ENCODE measurements at places on chromosomes 12 and 14. TPM values are rescaled to one million over a fixed set of nuclear protein-coding genes. Genes with fewer than 3 reads are reported as not detected.

Gene BMAL2
- total RNA-seq = 7.5 TPM

Gene LRRC9
- not detected for total RNA-seq

Gene FOXG1
- total RNA-seq = not detected

Gene KMT2D
- total RNA-seq = 57.5 TPM

Gene RAPGEF3
- total RNA-seq = 0.58 TPM

Gene PLEKHA5
- 3.2 TPM for total RNA-seq

Gene FGF23
- not detected for total RNA-seq

Gene KRT6C
- not detected for total RNA-seq

Gene RNFT2
- 10.7 TPM for total RNA-seq

Gene BCL11B
- 53.0 TPM for total RNA-seq

Gene GUCY2C
- not detected for total RNA-seq

DNA sequence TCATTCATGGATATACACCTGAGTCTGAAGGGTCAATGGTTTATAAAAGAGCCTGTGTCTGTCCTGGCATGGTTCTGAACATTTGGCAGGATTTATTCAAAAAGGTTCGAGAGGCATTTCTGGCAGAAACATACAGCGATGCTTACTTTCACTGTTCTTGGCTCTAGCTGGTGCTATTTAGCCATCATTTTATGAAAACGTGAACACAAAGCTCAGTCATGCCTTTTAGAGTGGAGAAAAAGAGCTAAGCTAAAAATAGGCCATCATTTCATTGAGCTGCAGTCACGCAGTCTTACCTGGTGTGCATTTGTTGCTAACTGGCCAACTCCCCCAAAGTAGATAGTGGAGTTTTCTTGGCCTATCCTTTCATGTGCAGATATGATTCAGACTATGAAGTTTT lies 1209.5 kb downstream of the SLC16A7 start:
- no peaks in the 10 kb centered on the region for H3K36me3 ChIP-seq
- no peak overlapping the region for H3K4me3 ChIP-seq
- DNase-seq = no peak

GRCh38 chr14:96249029-96249428 lies 7.0 kb upstream of the BDKRB1 start:
- no peak overlapping the region for H3K27ac ChIP-seq
- no peak for DNase-seq
- H3K4me3 ChIP-seq = no peak overlapping the region
- no peaks in the 10 kb centered on the region for H3K4me1 ChIP-seq
- no peaks in the 10 kb centered on the region for H3K36me3 ChIP-seq
- peaks cover 16% of the 10 kb centered on the region for H3K27me3 ChIP-seq

GRCh38 chr14:76490111-76490510 lies 114.2 kb downstream of the ESRRB start:
- H3K27me3 ChIP-seq = no peaks in the 10 kb centered on the region
- H3K36me3 ChIP-seq = no peaks in the 10 kb centered on the region
- no peak for DNase-seq
- H3K4me3 ChIP-seq = no peak overlapping the region
- H3K27ac ChIP-seq = no peak overlapping the region

DNA sequence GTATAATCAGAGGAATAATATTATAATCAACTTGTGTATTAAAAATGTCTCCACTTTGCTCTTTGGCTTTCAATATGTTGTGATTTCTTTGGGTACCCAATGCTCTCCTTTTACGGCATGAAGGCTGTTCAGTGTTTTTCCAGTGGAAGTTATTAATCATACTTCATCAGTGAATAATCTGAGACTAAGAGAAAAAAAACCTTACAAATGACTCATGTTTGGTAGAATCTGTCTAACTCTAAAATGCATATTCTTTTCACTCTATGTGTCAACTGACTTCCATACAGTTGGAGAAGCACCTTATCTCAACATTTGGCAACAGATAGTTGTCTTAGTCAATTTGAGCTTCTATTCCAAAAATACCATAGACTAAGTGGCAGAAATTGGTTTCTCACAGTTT lies 82.2 kb downstream of the PTPRO start:
- H3K27me3 ChIP-seq = peaks cover 3% of the 10 kb centered on the region
- H3K36me3 ChIP-seq = no peaks in the 10 kb centered on the region
- H3K27ac ChIP-seq = no peak overlapping the region
- DNase-seq = no peak
- no peak overlapping the region for H3K4me3 ChIP-seq

DNA sequence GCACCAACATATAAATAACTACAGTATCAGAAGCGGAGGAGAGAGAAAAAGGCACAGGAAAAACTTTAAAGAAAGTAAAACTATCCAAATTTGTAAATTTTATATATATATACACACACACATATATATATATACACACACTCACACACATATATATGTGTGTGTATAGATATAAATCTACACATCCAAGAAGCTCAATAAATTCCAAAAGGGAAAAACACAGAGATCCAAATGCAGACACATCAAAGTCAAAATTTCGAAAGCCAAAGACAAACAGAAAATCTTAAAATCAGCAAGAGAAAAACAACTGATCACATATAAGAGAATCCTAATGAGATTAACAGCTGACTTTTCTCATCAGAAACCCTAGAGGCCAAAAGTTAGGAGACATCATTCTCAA lies 37.3 kb downstream of the PARP11 start:
- H3K27ac ChIP-seq = peak overlapping the region; percentile 57
- peaks cover 51% of the 10 kb centered on the region for H3K4me1 ChIP-seq
- H3K27me3 ChIP-seq = no peaks in the 10 kb centered on the region
- H3K36me3 ChIP-seq = peaks cover 27% of the 10 kb centered on the region
- no peak overlapping the region for H3K4me3 ChIP-seq

DNA sequence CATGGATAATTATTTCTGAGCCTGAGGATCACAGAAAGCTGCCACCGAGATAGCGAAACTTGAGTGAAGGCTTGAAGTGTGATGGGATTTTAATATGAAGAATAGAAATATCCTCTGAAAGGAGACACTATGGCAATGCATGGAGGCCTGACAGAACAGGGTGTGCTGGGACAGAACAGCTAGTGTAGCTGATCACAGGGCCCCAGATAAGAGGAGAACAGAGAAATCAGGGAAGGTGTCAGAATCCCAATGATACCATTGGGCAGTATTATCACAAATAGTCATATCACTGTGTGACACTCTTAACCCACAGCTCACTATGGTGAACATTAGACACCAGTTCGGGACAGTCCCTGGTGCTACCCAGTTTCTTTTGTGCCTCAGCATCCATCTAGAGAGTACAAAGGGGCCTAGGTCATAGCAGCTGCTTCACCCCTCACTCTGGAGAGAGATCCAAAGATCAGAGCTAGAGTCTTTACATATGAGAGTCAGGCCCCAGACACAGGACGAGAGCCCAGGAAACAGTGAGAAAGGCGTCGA lies 506 bp upstream of the OR10P1 start:
- no peak overlapping the region for H3K4me3 ChIP-seq
- H3K36me3 ChIP-seq = no peaks in the 10 kb centered on the region
- peak; percentile 39 for DNase-seq
- peak overlapping the region; percentile 1 for H3K27ac ChIP-seq
- peaks cover 13% of the 10 kb centered on the region for H3K4me1 ChIP-seq

DNA sequence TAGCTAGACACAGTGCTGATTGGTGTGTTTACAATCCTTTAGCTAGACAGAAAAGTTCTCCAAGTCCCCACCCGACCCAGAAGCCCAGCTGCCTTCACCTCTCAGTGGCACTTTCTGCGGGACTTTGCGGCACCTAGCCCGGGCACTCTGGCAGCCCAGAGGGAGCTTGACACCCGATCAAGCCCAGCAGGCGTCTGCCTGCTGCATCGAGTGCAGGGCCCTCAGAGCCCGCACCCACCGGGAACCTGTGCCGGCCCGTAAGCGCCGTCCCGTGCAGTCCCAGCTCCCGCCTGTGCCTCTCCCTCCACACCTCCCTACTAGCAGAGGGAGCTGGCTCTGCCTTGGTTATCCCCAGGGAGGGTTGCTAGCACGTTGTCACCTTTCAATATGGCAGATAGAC lies 631.0 kb upstream of the STXBP6 start:
- no peak for DNase-seq
- no peaks in the 10 kb centered on the region for H3K27me3 ChIP-seq
- no peak overlapping the region for H3K27ac ChIP-seq
- H3K4me3 ChIP-seq = no peak overlapping the region
- H3K36me3 ChIP-seq = no peaks in the 10 kb centered on the region

GRCh38 chr12:108826807-108827721 lies 30.3 kb downstream of the SSH1 start:
- no peaks in the 10 kb centered on the region for H3K27me3 ChIP-seq
- H3K36me3 ChIP-seq = peaks cover 20% of the 10 kb centered on the region
- no peak for DNase-seq
- H3K4me3 ChIP-seq = no peak overlapping the region

DNA sequence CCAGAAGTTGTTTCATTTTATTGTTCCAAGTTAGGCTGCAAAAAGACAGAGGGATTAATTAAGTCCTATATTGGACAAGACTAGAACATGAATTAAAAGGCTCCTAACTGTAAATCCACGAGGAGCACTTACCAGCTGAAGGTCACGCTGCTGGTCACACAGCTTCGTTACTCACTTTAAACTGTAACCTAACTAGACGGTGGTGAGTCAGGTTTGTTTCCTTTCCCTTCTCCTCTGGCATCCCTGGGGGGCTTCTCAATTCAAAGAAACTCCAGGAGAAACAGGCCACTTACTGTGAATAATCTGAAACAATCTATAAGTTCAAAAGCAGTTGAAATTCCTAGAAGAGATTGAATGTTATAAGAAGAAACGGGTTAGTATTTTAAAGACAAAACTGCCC lies 331.4 kb downstream of the BCAT1 start:
- no peaks in the 10 kb centered on the region for H3K4me1 ChIP-seq
- peaks cover 3% of the 10 kb centered on the region for H3K27me3 ChIP-seq
- no peak for DNase-seq
- H3K36me3 ChIP-seq = no peaks in the 10 kb centered on the region
- no peak overlapping the region for H3K4me3 ChIP-seq
- no peak overlapping the region for H3K27ac ChIP-seq

DNA sequence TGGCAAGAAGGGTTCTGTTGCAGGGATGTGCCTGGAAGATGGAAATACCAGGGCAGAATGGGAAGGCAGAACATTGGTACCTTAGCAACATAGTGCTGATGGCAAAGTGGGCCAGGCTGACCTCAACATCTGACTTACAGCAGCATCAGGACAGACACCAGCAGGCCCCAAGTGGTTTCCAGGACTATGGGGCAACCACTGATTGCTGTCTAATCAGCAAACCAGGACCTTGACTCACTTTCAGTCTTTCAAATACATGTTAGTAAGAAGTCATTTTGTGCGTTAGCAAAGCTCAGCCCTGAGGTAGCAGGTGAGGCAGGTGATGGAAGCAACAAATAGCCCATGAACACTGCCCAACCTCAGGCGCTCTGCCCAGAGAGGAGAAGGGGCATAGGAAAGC lies 4.7 kb upstream of the SPTSSA start:
- H3K27ac ChIP-seq = no peak overlapping the region
- H3K4me3 ChIP-seq = no peak overlapping the region
- no peaks in the 10 kb centered on the region for H3K27me3 ChIP-seq
- no peaks in the 10 kb centered on the region for H3K4me1 ChIP-seq

DNA sequence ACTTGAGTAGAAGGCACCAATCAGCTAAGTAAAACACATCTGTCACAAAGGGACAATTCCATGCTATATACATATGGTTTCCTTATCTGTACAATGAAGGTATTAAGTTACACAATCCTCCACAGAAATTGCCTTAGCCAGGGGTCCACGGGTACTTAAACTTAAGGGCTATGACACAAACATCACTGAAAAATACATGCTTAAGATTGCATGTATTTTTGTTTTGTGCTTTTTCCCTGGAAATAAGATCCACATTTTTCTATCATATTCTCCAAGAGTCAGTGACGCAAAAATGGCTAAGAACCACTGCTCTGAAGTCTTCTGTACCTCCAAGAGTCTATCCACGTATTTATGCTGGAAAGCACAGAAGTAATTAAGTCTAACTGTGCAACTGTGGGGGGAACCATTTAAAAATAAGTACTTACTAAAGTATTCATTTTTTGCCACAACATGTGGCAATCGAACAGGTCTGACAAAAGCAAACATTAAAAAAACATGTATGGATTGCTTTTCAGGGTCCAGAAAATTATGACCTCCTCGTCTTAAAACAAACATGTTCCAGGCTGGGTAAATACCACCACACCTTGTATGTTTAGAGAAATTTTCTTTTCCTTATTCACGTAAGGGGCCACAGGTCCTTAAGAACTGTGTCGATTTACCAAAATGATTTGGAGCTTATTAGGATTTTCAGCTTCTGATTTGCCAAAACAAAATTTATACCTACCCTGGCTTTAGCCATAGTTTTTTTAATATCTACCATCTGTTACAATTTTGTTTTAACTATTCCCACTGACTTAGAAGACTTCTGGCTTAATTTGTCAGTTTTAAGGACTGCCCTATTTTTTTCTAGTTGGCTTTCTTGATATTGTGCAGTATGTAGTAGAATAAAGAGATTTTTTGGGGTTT lies 2.8 kb downstream of the SLC38A2 start:
- H3K27ac ChIP-seq = peak overlapping the region; percentile 99
- peaks cover 70% of the 10 kb centered on the region for H3K4me1 ChIP-seq
- peak overlapping the region; percentile 96 for H3K4me3 ChIP-seq
- H3K36me3 ChIP-seq = peaks cover 73% of the 10 kb centered on the region

GRCh38 chr14:69489495-69489894 lies 5.0 kb downstream of the PLEKHD1 start:
- H3K27ac ChIP-seq = no peak overlapping the region
- H3K4me1 ChIP-seq = no peaks in the 10 kb centered on the region
- no peak for DNase-seq

- H3K4me1 ChIP-seq = no peaks in the 10 kb centered on the region
- no peak overlapping the region for H3K4me3 ChIP-seq
- H3K27ac ChIP-seq = no peak overlapping the region
- no peaks in the 10 kb centered on the region for H3K36me3 ChIP-seq
- H3K27me3 ChIP-seq = no peaks in the 10 kb centered on the region
These were observed 301.9 kb downstream of the CCER1 start for GRCh38 chr12:90653040-90653439.

DNA sequence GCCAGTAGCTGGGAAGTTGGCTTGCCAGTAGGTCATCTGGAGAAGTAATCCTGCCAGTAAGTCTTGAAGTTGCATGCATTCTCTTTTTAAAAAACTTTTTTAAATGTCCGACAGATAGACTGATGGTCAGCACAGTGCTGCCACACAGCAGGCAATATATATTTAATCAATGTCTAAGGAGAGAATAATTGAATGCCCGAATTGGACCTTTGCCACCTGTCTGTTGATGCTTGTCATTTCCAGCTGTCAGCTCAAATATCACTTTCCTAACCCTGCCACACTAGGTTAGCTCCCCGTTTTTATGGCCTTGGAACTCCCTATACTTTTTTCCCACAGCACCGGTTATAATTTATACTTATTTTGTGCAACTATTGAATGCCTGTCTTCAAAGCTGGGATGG lies 2.1 kb upstream of the SLC15A4 start:
- no peak overlapping the region for H3K4me3 ChIP-seq
- DNase-seq = no peak
- H3K27me3 ChIP-seq = peaks cover 3% of the 10 kb centered on the region
- H3K36me3 ChIP-seq = peaks cover 14% of the 10 kb centered on the region
- H3K27ac ChIP-seq = no peak overlapping the region

GRCh38 chr14:104228221-104228620 lies 89.8 kb downstream of the KIF26A start:
- peaks cover 8% of the 10 kb centered on the region for H3K27me3 ChIP-seq

- H3K27me3 ChIP-seq = no peaks in the 10 kb centered on the region
- H3K4me1 ChIP-seq = no peaks in the 10 kb centered on the region
- no peak for DNase-seq
- H3K27ac ChIP-seq = no peak overlapping the region
- H3K36me3 ChIP-seq = no peaks in the 10 kb centered on the region
- no peak overlapping the region for H3K4me3 ChIP-seq
These were observed 89.1 kb downstream of the LRRK2 start for GRCh38 chr12:40313928-40314327.

GRCh38 chr12:77032406-77032805 lies 33.0 kb downstream of the E2F7 start:
- DNase-seq = no peak
- no peak overlapping the region for H3K4me3 ChIP-seq
- no peaks in the 10 kb centered on the region for H3K27me3 ChIP-seq
- peaks cover 4% of the 10 kb centered on the region for H3K4me1 ChIP-seq
- peak overlapping the region; percentile 35 for H3K27ac ChIP-seq

Data from activated CD8-positive, alpha-beta T cell treated with anti-CD3 and anti-CD28 coated beads for 36 hours (primary cell).